Activated CD8-positive, alpha-beta T cell treated with anti-CD3 and anti-CD28 coated beads, Interleukin-2, amount 10 ng/mL, durations not matched to agents 7 days and 5 days (primary cell): ENCODE measurements at places on chromosomes 13 and 19.

DNA sequence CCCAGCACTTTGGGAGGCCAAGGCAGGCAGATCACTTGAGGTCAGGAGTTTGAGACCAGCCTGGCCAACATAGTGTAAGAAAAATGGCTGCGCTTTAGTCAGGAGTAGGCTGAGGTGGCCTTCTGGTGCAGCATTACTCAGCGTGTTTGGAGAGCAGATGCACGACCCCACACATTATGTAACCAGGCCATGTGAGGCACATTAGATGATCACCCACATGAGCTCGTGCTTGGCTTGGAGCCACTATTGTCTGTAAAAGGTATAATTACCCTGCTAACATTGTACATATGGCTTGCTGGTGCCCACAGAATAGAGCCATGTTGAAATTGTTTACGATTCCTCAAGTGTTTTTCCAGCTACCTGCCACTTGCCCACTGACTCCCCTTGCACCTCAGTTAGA, 24.0 kb upstream of the SCEL start:
- DNase-seq, result no peak

DNA sequence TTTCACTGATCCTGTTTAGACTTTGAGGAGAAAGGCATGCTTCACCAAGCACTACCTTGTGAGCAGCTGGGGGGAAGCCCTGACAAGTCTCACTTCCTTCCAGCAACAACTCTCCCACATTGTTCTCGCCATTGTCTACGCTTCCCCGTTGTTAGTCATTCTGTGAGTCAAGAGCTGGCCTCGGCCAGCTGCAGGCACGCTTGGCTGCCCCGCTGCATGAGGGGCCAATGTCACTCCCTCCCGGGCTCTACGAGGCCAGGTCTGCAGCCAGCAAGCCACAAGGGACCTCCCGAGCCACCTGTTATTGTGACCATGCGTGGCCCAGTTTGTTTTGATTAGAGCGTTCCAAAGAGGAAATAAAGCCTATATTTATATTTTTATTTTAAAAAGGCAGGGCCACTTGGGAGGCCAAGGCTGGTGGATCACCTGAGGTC, 220.9 kb downstream of the FOXO1 start:
- DNase-seq, result no peak

DNA sequence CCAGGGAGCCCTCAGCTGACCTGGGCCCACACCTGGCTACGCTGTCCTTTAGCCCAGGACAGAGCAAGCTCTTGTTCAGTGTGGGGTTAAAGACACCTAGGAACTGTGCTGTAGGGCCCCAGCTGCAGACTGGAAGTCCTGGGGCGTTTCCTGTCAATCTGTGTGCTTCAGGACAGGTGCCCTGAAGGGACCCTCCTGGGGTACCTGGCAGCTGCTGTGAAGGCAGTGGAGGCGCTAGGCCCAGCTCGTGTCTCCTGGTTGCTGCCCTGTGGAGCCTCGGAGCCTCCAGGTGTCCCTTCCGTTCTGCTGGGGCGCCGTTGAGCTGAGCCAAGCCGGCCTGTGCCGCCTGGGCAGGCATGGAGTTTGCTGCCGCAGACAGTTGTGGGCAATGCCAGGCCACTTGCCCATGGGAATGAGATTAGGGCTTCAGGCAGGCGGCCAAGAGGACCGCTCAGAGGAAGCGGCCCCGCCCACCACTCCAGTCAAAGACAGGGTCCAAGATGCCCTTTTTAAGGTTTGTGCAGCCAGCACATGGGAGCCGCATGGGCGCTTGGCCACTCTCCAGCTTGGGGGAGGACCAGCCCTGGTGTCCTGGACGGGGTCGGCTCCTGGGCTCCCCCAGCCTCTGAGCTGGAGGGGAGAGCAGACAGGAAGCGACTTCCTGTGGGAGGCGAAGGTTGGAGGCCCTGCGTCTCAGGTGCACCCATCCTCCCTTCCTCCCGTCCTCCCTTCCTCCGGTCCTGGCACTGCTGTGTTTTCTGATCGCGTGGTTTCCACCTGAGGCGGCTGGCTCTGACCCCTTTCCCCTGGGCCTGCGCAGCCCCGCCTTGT, 4.0 kb downstream of the PTBP1 start:
- peak; percentile 36 for DNase-seq

DNA sequence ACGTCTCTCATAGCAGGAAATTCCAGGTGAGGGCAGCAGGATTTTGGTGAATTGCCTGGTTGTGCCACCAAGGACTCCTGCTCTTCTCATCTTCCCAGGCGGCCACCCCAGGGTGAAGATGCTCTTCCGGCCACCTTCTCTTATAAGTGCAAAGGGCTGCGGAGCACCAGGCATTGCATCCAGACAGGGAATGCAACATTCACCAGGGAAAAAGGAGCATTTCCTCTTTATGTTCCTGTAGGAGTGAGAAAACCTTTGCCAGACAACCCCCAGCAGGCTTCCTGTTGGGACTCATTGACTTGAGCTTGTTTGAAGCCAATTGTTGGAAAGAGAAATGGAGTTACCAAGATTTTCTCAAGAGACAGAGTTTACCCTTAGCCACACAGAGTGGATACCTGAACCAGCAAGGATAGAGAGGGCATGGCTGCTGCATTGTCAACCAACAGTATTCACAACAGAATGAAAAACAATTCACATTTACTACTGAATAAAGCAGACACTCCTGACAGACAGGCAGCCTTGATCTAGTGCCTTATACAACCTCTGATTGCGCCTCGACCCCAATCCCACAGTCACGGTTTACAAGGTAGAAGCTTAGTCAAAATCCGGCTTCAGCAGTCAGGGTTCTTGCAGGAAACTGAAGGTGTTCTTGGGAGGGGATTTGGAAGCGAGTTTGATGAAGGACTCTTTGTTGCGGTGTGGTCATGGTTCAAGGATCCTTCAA, 1.8 kb upstream of the ATP11A start:
- DNase-seq, result no peak

- no peak for DNase-seq
These were observed 33.3 kb upstream of the ALOX5AP start for GRCh38 chr13:30702006-30702405.
